Esophagus squamous epithelium (tissue), 5 donors: ENCODE measurements at places on chromosomes 16 and 17.

DNA sequence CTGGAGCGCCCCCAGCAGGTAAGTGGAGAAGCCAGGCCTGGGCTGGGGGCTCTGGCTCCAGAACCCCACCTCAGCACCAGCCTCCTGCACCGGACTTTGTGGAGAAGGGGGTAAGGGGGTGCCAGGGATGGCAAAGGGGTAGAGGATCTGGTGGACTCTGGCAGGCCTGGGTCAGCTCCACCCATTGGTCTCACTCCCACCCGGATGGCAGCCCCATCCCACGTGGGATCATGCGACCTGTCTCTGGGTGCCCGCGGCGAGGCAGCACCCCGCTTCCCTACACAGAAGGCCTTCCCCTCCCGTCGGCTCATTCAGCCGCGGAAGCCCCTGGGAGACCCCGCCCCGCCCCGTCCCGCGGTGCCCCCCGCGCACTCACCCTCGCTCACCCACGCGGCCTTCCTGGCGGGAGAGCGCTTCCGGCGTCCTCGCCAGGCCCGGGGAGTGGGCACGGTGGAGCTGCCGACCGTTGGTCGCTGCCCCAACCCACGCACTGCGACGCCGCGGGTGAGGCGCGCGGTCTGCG lies 498 bp upstream of the PLEKHG4 start:
- no peak for DNase-seq

- no peak for DNase-seq
Observed at GRCh38 chr17:29566473-29567303, at the start of gene ABHD15. Gene ABHD15, minus strand, starts transcription at chr17:29567037. Its CDS starts 71 bp downstream, at chr17:29566966.

DNA sequence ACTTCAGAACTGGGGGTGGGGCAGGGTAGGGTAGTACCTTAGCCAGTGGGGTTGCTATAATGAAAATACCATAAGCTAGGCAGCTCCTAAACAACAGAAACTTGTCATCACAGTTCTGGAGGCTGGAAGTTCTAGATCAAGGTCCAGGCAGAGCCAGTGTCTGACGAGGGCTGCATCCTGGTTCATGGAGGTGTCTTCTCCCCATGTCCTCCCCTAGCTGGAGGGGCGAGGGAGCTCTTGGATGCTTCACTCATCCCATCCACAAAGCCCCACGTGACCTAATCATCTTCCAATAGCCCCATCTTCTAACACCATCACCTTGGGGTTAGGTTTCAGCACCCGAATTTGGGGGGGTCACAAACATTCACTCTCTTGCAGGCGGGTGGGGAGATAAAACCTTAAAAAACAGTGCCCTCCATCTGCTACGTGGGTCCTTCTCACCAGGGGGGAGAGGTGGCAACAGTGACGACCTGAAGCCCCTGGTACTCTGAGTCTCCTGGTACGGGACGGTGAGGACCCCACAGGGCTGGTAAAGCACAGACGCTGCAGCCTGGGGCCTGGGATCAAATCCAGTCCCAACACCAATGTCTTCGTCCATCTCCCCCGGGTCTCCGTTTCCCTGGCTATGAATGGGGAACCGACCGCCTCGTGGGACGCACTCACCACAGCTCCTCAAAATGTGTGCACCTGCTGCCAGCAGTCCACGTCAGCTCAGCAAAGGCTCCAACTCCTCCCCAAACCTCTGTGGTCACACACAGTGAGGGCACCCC lies 22.8 kb downstream of the RAB40B start:
- DNase-seq = no peak

DNA sequence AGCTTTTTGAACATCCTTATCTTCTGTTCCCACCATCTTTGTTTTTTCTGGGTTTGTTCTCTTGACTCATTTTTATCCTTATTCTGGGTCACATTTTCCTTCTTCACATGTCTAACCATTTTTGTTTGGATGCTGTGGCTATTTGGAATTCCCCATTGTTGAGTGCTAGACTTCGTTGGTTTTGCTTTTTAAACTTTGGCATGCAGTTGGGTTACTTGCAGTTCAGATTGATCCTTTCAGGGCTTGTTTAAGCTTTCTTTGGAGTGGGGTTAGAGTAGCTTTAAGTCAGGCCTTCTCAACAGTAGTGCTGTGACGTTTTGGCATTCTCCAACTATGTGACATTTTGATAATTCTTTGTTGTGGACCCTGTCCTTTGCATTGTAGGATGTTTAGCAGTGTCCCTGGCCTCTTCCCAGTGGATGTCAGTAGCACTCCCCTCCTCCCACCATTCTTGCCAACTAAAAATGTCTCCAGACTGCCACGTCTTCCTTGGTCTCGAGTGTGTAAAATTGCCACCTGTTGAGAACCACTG lies 21.1 kb downstream of the PRMT7 start:
- no peak for DNase-seq

DNA sequence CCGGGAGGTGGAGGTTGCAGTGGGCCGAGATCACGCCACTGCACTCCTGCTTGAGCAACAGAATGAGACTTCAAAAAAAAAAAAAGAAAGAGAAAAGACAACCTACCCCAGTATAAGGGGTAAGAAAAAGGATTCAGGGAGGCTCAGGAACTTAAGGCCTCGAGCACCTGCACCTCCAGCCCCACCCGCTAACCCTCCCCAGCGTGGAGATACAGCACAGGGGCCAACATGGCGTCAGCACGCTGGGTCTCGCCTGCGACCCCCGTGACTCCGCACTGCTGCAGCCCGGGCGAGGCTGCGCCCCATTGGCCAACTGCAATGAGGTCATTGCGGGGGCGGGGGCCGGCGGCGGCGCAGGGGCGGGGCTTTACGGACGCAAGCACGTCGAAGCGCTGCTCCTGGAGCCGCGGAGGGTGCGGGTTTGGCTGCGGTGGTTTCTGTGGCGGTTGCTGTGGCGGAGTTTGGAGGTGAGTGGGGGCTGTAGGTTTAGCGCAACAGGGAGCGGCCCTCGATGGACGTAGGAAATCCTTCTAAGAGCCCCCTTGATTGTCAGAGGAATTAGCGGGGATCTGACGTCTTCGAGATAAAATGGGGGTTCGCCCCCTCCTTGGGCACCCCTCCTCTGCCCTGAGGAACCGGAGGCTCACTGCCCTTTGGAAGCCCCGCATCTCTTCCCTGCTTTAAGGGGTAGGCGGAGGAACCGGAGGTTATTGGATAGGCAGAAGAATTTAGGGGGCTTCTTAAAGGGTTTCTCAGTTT lies at the start of gene ATP6V0A1:
Gene ATP6V0A1 (plus strand): TSS at position 382 of the 759 bp plus-strand sequence. CDS start 2,017 bp downstream, outside the sequence.
- peak; percentile 43 for DNase-seq

GRCh38 chr17:10802496-10803284 lies 1.2 kb downstream of the TMEM238L start:
- DNase-seq = no peak

- no peak for DNase-seq
Observed at GRCh38 chr17:50288306-50288705, 14.0 kb downstream of the TMEM92 start.

DNA sequence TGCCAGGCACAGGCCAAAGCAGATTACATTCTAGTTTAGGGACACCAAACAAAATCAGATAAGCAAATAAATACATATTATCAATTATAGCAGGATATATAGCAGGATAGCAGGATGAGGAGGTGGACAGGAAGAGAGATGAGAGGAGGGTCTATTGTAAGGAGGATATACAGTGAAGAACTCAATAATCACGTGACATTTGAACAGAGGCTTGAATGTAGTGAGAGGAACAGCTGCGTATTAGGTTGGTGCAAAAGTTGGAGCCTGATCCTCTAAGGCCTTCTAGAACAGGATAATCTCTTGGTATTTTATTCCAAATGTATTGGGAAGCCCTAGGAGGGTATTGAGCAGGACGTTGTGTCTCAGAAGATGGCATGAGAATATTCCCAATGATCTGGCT lies 136.7 kb downstream of the CYLD start:
- DNase-seq = no peak

- no peak for DNase-seq
Observed at GRCh38 chr17:80920441-80920840, 71.2 kb upstream of the CHMP6 start.

- no peak for DNase-seq
Observed at GRCh38 chr17:20300436-20300934, 166.9 kb downstream of the LGALS9B start.

DNA sequence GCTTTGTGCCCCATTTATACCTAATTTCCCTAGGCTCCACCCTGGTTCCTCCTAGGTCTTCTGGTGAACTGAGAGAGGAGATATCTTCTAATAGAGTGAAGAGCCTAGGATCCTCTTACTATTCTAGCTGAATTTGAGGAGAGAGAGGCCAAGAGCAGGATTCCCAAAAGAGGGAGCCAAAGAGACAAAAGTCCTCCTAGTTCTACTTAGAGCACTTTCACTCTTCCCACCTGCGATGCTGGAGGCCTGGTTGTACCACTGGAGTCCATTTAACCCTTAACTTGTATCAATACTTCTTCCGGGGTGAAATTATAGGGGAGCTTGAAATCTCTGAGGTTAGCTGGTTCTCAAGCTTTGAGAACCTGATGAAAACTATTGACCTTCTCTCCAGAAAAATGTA lies 3.4 kb upstream of the SSH2 start:
- DNase-seq = no peak

DNA sequence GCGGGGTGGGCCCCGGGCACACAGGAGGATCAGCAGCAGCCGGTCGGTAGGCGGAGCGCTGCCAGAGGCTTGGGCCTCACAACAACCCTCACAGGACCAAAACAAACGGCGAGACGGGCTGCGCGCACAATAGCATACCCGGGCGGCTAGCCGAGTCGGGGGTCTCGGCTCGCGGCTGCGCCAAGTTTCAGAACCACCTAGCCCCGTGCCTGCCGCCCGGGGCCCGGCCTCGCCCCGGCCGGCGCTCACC lies 732 bp downstream of the ULK2 start:
- DNase-seq = no peak
